ENCODE measurements at places on chromosomes 2 and 18.

DNA sequence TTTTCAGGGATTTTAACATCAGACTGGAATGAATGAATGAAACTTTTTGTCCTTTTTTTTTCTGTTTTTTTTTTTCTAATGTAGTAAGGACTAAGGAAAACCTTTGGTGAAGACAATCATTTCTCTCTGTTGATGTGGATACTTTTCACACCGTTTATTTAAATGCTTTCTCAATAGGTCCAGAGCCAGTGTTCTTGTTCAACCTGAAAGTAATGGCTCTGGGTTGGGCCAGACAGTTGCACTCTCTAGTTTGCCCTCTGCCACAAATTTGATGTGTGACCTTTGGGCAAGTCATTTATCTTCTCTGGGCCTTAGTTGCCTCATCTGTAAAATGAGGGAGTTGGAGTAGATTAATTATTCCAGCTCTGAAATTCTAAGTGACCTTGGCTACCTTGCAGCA lies 53.4 kb downstream of the SMAD4 start:
- DNase-seq: no peak

DNA sequence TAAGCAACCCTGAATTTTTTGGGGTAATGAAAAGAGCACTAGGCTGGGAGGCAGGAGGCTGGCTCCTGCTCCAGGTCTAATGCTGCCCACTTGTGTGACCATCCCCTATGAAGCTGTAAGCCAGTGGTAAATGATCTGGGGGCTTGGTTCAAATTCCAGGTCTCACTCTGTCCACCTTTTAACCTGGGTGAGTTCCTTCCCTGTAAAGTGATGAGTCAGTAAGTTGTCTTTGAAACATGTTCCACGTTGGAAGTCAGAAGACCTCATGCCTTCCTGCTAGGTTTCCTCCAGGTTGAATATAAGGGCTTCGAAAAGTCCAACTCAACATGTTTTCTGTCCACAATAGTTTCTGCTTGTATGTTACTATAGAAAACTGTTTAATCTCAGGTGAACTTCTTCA lies 160.9 kb upstream of the MYT1L start:
- no peak for DNase-seq

- DNase-seq: no peak
These were observed 515.7 kb upstream of the HS6ST1 start for GRCh38 chr2:128834207-128834879.

DNA sequence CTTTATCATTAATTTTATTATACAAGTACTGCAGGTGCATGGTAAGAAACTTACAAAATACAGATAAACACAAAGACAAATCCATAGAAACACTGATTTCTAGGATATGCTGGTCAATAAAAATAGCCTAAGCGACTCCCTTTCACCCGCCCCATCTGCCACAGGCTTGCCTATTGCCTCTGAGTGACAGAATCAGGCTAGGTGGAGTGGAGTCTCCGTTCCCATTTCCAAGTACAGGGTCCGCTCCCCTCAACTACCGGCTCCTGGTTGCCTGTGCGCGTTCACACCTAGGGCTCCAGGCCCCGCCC lies 201 bp upstream of the TRAPPC12 start:
- DNase-seq: no peak

- DNase-seq: no peak
These were observed 49.2 kb downstream of the MYOM1 start for GRCh38 chr18:3170441-3171161.

DNA sequence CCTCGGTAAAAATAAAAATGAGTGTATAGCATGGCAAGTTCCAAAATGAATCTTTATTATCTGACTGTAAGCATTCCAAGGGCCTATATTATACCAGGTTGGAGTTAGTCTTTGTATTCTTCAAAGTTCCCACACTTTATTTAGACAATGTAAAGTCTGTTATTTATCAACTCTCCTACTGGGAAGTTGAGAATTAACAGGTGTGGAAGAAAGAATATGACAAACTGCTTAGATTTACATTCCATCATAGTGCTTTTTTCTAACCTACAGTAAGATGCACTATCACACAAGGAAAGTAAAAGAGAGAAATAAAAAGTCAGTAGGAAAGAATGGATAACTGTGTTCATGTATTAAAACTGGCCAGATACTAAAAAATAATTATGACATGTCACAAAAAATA lies 93.3 kb downstream of the SESTD1 start:
- DNase-seq: no peak

DNA sequence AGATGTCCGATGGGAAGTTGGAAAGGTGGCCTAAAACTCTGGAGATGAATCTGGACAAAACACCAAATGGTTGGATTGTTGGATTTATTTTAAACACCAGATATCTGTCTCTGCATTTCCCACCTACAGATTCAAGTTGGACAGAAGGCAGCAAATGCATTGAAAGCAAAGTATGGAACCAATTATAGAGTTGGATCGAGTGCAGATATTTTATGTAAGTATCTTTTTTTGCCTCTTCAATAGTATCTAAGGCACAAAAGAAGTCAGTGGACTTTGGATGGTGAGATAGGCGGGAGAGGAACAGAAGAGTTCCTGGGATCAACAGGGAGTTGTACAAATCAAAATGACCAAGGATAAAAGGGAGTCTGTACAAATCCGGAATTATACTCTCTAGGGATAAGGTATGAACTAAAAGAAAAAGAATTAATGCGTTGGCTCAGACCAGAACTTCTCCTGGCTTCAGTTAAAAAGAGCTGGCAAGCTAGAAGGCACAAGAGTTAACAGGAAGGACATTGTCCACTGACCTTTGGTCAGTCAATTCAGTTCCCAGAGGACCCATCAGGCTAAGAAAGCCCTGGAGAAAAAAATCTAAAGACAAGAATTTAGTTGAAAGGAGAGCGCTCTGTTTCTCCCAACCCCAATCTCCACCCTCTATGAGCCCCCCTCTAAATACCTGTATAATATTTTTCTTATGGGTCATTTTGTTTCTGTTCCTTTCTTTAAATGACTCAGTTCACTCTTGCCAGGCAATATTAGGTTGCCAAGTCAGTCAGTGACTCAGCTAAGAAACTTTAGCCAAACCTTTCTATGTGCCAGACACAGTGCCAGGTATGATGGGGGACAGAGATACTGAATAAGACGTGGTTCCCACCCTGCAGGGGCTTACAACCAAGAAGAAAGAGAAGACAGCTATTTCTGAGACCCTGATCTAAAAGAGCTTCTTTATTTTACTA lies 29.1 kb downstream of the CPO start:
- no peak for DNase-seq

GRCh38 chr2:98029718-98030222 lies 34.0 kb upstream of the TMEM131 start:
- no peak for DNase-seq

GRCh38 chr2:161965994-161966393 lies 108.0 kb downstream of the DPP4 start:
- DNase-seq: no peak

DNA sequence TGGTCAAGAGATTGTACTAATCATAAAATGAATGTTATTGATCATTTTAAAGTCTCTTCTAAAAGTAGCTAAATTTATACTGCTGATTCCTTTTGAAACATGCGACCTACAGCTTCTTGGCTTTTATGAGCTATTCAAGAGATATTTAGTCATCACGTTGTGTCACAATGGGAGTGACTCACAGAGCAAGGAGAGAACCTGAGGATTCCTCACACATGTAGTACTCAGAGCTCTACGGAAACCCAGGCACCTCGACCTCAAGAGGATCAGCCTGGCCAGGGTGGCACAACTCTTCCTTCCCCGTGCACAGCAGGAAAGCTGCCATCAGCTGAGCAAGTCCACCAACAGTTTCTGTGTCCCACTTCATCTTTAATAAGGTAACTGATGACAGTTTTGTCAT lies at the start of gene DHRS9:
TSS of gene DHRS9 (plus strand) at position 223 of the 400 bp plus-strand sequence. CDS start 12,019 bp downstream, outside the sequence.
- DNase-seq: no peak

- no peak for DNase-seq
These were observed 344.9 kb downstream of the CPS1 start for GRCh38 chr2:210901326-210901725.

DNA sequence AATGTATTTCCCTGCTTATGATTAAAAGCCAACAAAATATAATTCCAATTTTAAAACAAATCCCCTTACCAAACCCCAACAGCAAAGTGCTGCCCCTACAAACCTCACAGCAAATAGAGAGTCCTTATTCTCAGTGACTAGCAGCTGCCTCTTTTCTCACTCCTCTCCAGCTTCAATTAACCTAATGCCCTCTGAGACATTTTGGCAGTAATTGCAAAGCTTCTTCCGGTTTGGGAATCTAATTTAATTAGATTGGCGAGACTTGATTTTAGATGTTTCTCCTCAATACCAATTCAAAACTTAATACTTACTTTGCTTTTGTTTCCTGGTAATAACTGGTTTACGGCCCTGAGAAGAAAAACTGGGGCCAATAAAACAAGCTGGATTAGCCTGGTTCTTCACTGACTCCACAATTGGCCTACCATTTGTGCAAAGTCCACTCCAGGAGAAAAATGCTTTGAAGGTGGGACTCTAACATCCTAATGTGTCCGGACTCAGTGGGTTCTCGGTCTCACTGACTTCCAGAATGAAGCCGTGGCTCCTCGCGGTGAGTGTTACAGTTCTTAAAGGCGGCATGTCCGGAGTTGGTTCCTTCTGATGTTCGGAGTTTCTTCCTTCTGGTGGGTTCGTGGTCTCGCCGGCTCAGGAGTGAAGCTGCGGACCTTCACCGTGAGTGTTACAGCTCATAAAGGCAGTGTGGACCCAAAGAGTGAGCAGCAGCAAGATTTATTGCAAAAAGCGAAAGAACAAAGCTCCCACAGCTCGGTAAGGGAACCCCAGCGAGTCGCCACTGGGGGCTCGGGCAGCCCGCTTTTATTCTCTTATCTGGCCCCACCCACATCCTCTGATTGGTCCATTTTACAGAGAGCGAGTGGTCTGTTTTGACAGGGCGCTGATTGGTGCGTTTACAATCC lies 52.8 kb downstream of the SLC35F5 start:
- no peak for DNase-seq

DNA sequence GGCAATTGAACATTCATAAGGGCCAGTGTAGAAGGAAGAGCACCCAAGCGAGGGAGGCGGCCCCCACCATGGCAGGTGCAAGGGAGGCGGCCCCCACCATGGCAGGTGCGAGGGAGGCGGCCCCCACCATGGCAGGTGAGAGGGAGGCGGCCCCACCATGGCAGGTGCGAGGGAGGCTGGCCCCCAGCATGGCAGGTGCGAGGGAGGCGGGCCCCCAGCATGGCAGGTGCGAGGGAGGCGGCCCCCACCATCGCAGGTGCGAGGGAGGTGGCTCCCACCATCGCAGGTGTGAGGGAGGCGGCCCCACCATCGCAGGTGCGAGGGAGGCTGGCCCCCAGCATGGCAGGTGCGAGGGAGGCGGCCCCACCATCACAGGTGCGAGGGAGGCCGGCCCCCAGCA lies 24.7 kb upstream of the GPC1 start:
- DNase-seq: no peak

DNA sequence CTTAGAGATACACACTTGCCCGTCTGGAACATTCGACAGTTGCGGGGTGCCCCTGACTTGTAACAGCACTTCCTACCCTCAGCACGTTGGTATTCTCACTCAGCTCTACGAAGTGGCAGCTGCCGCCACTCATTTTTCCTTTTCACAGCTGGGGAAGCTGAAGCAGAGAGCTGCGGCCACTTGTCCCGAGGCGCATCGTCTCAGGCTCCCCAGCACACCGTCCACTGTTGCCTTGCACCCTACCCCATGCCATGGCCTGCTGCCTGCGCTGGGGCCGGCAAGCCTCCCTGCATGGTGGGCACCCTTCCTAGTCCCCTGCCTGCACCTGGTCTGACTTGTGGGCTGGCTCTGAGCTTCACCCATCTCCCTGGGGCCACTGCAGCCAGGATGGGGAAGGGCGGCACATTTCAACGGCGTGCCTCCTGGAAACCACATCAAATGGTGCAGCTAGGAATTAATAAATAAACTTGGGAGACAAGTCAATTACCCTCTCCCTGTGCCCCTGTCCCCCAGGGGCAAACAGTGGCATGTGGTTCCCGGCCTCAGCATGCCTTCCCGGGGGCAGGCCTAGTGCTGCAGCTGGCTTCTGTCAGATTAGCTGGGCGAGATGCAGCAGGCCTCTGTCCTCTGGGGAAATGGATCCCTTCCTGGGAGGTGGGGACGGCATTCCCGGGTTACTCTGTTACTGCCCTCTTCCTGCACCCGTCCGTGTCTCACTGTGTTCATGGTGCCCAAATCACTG lies 64.7 kb upstream of the HAAO start:
- no peak for DNase-seq

- no peak for DNase-seq
These were observed 93.6 kb upstream of the FZD5 start for GRCh38 chr2:207863345-207863744.

DNA sequence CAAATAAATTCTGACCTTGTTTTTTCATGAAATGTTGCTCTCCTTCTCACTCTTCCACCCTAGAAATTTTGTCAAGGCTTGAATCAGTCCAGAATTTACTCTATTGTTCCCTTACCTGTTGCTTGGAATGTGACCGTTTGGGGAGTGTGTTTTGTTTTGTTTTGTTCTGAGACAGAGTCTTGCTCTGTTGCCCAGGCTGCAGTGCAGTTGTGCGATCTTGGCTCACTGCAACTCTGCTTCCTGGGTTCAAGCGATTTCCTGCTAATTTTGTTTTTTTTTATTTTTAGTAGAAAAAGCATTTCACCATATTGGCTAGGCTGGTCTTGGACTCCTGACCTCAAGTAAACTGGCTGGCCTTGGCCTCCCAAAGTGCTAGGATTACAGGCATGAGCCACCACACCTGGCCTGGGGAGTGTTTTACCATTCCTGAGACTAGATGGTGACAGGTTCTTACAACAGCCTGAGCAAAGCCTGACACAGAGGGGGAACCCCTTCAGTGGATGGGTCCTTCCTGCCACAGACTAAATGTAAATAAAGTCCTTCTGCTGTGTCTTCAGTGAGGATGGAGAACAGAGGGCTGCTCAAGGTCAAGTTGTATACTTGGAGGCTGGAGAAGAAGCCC lies 52.0 kb downstream of the HAUS1 start:
- no peak for DNase-seq

GRCh38 chr18:76672627-76673026 lies 149.7 kb upstream of the ZNF236 start:
- DNase-seq: no peak

Data from stimulated activated naive CD4-positive, alpha-beta T cell treated with Interleukin-2 at 50 U/mL for 16 hours (primary cell).